Fibroblast of skin of left biceps (primary cell): ENCODE measurements at places on chromosomes 13 and 19.
A peak's percentile ranks its signal among the peaks of the same experiment; 100 is the strongest.

GRCh38 chr13:26585136-26585535 is 27.7 kb downstream of the WASF3 start:
- no peak for DNase-seq

DNA sequence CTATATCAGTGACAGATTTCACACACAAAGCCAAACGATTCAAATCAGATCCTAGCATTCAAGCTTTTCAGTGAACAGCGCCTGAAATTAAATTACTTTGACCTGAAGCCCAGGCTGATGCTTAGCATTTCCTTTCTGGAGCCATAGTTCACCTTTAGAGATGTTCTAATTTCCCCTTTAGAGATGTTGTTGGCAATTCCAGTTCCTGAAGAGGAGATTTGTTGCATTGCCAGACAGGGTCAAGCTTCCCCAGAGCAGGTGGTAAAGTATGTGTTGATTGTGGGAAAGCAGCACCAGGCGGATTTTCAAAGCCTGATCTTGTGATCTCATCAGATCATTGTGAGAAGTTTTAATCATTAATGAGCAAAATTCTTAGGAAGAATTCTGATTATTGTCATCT is 609.8 kb upstream of the KLF12 start:
- no peak for DNase-seq

- no peak for DNase-seq
These were observed 11.7 kb upstream of the KL start for GRCh38 chr13:33004511-33004910.

DNA sequence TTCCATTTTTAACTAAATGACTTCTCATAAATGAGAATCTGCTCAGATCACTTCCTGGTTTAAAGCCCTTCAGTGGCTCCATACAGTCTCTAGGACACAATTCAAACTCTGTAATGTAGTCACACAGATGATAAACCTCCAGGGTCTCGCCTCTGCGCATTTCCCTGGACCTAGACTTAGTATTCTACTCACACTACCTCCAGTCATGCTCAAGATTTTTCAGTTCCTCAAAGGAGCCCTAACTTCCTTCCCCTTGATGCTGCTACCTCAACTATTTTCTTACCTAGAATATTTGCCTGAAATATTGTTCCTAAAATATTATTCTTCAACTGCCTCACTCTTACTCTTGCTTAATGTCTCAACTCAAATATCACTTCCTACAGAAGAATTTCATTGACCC is 86.7 kb upstream of the TPP2 start:
- no peak for DNase-seq

GRCh38 chr19:39178296-39179006 is 18.3 kb upstream of the NCCRP1 start:
- no peak for DNase-seq

- no peak for DNase-seq
These were observed 81.4 kb upstream of the GPC6 start for GRCh38 chr13:93145199-93145598.

DNA sequence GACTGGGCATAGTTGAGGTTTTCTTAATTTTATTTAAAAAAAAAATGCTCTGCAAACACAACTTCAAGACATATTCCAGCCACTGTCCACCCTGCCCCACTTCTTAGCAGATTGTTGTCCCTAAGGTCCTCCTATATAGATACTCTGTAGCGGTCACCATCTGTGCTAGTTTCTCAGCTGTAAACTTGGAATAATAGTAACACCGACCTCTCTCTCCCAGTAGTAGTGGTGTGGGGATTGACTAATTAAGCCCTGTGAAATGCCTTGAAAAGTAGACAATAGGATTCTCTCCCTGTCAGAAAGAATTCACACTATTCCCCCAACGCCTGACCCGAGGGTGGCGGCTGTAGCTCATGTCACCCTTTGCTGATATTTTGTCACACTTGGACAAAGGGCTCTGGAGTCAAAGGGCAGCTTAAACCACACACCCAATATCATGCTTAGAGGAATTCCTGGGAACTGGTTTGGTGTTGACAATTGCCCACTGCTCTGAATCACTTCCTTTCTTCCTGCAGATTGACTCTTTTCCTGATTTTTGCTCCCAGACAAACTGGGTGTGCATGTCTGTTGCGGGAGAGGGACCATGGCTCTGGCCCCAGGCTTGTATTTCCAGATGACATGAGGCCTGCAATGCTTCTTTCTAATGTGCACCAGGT is 9.2 kb upstream of the SERP2 start:
- no peak for DNase-seq

- DNase-seq, result no peak
These were observed 1624.7 kb downstream of the PCDH9 start for GRCh38 chr13:65605396-65605795.

DNA sequence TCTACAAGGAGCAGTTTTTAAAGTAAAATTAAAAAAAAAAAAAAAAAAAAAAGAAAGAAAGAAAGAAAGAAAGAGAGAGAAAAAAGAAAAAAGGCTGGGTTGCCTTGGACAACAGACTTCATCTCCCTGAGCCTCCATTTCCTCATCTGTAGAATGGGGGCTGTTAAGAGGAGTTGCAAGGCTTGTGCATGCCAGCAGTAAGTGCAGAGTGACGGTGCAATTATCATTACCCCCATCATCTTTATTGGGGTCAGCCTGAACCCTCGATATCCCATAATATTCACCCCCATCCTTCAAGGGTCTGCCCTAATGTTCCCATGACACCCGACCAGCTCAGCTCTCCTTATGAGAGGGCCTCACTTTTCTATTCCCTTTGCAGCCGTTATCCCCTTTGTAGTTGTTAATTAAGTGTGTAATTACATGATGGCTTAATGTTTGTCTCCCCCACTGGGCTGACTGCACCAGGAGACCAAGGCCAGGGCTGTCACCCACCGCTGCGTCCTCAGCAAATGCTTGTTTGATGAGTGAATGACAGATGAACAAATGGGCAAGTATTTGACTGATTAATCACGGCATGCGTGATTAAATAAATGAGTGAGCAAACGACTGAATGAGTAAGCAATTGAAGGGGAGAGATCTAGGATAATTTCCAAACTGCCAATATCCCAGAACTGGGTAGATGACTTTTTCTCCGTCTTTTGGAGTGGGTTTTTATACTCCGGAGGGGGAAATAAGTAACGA is 10.1 kb downstream of the FOSB start:
- no peak for DNase-seq

DNA sequence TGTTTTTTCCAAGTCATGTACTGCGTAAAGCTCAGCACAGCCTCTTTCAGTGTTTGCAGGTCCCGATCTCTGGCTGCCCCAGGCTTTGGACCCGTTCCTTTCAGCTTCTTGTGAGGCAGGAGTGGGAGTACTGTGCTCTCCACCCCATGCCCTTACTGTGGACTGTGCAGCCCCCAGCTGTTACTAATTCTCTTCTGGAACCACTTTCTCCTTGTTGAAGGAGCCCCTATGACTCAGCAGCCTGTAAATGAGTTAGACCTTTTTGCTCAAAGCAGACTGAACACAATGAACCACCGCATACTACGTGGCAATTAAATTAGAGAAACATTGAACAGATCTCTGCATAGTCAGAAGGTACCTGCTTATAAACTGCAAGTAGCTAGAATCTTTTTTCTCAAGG is 39.0 kb downstream of the SERTM1 start:
- peak; percentile 57 for DNase-seq

DNA sequence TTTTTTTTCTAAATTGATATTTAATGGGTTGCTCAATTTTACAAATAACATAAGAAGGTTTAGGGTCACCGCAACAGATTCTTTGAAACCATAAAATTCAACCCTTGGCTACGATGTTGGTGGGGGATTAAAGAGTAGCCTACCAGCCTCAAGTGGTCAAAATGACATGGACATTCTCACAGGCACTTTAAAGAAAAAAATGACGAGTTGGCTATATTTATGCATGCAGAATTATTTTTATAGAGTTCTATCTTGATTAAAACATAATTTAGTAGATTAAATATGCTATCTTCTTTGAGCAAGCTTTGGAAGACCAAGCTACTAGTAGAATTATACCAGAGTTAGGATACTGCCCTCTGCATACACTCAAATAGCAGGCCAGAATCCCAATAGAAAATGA is 293.0 kb downstream of the DCT start:
- DNase-seq, result no peak

DNA sequence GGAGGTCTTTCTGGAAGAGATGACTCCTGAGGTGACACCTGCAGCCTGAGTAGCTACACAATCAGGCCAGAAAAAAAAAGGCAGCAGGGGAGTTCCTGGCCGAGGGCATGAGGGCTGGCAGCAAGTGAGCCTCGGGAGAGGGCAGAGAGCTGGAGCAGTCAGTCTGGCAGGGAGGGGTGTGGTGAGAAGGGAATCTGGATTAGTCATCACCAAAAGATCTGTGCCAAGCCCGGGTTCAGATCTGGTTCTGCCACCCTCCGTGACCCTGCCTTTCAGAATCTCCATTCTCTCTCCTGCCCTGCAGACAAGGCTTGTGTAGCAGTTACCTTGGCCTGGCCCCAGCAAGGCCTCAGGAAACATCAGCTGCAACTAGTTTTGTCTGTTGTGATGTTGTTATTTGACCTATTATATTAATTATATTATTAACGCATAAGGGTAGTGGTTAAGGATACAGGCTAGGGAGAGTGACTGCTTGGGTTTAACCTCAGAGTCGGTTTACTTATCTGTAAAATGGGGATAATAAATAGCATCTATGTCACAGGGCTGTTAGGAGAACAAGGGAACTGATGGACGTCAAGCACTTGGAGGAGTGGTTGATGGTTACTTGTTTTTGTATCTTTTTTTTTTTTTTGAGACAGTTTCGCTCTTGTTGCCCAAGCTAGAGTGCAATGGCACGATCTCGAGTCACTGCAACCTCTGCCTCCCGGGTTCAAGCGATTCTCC is 2.7 kb upstream of the CAPNS1 start:
- no peak for DNase-seq

DNA sequence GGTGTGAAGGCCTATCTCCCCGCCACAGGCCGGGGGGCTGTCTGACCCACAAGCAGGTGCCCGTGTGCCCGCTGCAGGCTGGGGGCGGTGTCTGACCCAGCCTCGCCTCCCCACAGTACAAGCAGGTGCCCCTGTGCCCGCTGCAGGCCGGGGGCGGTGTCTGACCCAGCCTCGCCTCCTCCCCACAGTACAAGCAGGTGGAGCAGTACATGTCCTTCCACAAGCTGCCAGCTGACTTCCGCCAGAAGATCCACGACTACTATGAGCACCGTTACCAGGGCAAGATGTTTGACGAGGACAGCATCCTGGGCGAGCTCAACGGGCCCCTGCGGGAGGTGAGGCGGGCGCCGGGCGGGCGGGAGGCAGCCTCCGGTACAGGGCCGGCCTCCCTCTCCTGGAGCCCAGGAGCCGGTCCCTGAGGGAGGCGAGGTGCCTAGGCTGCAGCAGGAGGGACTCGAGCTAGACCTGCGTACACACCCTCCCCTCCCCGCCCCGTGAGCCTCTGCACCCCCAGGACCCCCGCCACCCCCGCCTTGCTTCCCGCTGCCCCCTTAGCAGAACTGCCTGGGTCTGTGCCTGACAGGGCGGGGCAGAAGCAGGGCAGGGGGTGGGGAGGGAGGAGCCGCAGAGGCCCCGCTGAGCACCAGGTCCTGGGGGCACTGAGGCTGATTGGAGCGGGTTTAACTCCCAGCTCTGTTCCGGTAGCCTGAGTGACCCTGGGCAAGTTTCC is 20.6 kb downstream of the HCN2 start:
- DNase-seq, result no peak

DNA sequence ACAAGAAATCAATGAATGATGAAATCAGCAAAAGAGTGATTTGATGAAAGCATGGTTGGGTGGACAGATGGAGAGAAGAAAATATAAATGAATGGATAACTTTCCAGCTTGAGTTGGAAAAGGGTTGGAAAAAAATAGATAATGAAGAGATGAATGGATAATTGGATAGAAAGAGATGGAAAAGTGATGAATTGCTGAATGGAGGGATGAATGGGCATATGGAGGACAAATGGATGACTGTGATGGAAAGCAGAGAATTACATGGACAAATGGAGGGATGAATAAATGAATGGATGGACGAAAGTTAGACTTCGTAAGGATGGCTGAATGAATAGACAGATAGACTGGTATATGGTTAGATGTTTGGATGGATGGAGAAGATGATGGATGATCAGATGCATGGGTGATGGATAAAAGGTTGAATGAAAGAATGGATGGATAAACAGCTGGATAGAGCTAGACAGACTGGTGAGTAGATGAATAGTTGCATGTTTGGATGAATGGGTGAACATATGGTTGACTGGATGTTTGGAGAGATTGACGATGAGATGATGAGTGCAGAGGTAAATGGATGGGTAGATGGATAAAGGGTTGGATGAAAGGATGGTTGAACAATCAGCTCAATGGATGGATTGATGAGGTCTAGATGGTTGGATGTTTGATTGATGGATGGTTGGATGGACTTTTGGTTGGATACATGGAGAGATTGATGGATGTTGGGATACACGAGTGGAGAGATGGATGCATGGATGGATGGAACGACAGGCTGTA is 11.8 kb downstream of the LGALS7B start:
- DNase-seq, result no peak

GRCh38 chr19:48752496-48753365 is at the start of gene FUT1:
FUT1 (minus strand) TSS chr19:48752641; CDS start chr19:48751281, 1,360 bp downstream.
- no peak for DNase-seq

DNA sequence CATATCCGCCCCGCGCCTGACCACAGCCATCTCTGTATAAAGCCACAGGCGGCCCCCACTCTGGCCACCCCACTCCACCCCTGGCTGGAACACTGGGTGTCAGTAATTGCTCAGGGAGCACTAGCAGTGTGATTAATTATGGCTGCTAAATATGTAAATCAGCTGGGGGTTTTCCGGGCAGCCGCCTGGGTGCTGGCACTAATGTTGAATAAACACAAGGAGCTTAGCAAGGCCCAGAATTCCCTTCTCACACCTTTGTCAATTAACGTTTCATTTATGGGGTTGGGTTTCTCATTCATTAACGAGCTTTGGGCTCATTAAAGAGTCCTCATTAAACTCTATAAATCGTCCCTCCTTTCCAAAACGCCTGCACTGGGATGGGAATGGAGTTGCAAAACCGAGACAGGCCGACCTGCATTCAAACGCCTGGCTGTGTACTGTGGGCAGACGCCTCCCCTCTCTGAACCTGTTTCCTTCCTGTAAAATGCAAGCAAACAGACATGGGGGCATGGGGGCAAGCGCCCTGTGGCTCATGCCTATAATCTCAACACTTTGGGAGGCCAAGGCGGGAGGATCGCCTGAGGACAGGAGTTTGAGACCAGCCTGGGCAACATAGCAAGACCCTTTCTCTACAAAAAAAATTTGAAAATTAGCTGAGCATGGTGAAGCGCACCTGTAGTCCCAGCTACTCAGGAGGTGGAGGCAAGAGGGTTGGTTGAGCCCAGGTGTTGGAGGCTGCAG is 17.7 kb upstream of the OLFM2 start:
- DNase-seq, result no peak

DNA sequence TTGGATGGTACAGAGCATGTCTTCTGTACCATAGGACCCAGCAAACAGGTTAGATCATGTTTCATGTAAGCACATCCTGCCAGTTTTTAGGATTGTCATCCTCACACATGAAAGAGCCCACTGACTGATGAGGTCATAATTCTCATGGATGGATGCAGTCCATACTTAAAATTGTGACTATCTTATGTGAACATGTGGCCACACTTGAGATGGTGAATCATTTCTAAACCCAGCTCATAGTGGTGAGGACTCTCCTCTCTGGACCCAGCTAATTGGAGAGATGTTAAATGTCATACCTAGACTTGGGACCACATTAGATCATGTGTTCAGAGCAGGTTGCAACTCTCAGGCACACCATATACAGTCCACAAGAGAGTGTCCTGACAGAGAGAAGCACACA is 24.8 kb upstream of the ZNF254 start:
- DNase-seq, result no peak

GRCh38 chr13:29140277-29140676 is 320.1 kb downstream of the MTUS2 start:
- peak; percentile 9 for DNase-seq
